ENCODE measurements at places on chromosomes 2 and 18. TPM values are rescaled to one million over a fixed set of nuclear protein-coding genes. Genes with fewer than 3 reads are reported as not detected.
A peak's percentile ranks its signal among the peaks of the same experiment; 100 is the strongest.

GRCh38 chr2:47218066-47218581 lies 63.0 kb upstream of the STPG4 start:
- no peak for DNase-seq

- DNase-seq: peak; percentile 56
These were observed 120.8 kb upstream of the STK17B start for GRCh38 chr2:196291873-196292800.

DNA sequence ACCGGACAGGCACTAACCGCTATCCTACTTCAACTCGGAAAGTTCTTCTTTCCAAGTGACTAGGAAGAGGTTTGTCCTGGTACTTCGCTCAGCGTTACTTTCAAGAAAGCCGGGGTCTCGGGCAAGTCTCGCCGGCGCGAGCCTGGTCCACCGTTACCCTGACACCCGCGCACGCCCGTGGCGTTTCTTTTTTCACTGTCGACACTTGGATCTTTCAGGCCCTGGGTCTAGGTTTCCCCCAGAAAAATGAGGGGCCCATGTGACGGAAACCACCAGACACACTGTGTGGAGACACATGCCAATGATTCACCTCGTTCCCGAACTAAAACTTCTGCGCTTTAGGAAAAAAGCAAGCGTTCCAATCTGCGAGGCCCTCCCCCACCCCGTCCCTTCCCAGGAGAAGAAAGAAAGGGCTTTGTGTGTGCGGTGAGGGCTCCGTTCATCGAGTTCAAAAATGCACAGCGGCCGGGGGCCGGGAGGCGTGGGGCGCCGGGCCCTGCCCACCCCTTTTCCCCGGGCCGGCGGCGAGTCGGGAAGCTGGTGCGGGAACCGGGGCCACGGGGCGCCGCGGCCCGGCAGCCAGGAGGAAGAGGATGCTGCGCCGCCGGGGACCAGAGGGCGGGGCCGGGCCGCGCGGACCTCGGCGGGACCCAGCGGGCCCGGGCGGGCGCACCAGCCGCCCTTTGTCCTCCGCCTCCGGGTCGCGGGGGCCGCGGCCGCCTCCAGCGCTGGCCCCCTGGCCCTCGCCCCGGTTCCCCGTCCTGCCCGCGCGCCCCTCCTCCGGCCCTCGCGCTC lies 2.6 kb downstream of the ZNF521 start:
- DNase-seq: no peak

DNA sequence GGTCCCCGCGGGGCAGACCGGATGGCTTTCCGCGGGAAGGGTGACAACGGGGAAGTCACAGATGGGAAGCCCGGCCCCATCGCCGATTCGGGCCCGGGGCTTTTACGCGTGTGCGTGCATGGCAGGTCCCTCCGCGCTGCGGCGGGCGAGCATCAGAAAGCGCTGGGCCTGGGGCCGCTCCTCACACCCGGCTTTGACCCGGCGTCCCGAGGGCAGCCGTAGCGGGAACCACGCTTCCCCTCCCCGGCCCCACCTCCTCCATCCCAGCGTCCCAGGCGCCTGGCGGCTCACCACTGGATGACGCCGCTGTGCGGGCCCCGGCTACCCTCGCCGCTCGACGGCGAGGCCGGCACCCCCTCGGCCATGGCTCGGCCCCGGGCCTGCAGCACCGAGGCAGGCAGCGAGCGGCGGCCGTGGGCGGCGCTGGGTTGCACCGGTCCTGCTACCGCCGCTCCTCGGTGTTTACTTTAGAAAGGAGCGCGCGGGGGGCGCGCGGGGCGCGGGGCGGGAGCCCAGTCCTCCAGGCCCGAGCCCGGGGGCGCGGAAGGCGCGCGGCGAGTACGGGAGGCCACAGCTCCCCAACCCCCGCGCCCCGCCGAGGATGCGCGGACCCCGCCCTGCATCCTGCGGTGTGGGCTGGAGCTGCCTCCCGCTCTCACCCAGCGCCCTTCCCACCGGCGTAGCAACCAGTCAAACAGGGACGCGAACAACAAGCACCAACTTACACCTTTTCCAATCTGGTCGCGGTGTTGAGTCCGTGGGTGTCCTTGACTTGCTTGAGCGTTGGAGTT lies 806 bp downstream of the RFX8 start:
- DNase-seq: no peak

- DNase-seq: no peak
These were observed 280.9 kb upstream of the SIX2 start for GRCh38 chr2:45289997-45290709.

DNA sequence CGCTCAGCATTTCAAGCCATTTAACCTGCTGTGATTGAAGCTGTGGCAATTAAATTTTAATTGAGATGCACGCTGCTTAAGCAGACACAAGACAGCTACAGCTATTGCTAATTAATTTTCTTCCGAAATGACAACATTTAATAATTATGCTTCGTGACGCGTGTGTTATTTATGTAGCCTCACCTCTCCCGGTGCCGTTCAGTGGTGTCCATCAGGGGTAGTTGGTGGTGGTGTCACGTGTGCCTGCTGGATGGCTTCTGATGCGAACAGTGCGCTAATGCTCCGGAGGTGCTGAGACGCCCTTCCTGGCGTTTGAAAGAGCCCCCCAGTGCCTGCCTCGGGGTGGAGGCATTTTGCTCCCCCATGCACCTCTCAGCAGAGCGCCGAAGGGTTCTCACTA lies 39.5 kb downstream of the GLI2 start:
- no peak for DNase-seq

DNA sequence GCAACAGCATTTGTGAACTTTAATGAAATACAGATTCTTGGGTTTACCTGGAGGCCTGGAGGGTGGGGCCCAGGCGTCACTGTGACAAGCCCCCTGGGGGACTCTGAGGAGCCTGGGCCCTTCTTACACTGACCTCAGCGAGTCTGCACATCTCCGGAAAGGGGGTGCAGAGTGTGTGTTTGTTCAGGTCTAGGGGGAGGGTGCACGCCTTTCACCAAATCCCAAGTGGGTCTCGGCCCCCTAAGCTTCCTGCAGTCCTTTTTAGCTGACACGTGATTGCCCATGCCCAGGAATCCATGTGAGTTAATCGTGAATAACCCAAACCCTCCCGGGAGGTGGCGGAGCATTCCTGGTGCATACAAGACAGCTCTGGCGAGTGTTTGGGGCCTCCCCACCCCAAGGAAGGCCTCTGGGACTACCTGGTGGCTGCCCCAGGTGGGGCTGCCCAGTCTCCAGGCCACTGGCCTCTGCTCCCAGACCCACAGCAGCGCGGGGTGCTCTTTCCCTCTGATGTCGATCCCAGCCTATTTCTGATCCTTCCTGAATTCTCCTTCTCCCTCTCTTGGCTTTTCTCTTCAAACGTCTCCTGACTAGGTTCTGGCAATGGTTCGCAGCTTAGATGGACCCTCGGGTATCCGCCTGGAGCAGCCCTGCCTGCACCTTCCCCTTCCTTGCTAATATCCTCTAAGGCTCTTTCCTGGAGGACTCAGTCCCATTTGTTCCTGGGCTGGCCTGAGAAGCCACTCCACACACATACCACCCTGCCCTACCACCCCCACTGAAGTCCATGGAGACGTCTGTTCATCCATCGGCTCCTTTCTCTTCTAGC lies 10.0 kb downstream of the NGEF start:
- no peak for DNase-seq

GRCh38 chr2:110114831-110115255 lies 779 bp downstream of the MALL start:
- no peak for DNase-seq

DNA sequence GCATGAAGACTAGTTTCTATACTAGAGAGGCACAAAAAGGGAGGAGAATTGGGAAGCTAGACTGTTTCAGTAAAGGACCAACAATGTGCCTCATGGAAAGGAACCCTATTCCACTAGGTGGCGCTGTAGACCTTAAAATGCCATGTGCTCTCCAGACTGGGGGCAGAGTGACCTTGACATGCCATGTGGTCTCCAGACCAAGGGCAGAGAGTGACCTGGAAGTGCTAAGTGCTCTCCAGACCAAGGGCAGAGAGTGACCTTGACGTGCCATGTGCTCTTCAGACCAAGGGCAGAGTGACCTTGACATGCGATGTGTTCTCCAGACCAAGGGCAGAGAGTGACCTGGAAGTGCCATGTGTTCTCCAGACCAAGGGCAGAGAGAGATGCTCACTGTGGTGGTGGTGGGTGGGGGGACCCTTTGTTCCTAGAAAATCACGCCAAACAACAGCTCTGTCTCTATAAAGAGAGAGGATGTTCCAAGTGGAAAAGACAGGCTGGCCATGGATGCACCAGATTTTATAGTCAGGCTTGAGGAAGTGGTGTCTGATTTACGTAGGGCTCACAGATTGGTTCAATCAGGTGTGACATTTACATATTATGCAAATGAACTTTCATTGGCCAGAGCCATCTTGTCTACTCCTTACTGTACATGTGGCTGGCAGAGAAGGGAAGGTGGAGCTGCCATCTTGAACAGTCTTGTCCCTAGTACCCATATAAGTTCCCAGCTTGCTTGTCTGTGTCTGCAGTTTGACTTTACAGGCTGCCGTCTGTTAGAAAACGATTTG lies 344.0 kb upstream of the DDX18 start:
- no peak for DNase-seq

DNA sequence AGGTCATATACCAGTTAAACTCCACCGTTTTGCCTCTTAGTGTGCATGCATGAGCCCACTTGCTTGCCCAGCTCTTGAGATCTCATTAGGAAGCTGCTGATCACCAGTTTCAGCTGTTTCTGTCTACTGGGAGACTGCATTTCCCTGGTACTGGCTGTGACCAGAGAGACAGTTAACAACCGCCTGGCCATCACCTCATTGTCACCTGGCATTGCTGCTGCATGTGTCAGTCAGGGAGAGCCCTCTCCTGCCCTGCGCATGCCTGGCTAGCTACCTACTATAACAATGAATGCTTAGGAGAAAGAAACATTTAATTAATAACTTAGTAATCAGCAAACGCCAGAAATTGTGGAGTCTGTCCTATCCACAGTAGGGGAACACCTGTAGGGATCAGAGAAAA lies 265.8 kb upstream of the CYRIA start:
- no peak for DNase-seq

GRCh38 chr2:168528469-168528868 lies 72.4 kb downstream of the CERS6 start:
- DNase-seq: no peak

DNA sequence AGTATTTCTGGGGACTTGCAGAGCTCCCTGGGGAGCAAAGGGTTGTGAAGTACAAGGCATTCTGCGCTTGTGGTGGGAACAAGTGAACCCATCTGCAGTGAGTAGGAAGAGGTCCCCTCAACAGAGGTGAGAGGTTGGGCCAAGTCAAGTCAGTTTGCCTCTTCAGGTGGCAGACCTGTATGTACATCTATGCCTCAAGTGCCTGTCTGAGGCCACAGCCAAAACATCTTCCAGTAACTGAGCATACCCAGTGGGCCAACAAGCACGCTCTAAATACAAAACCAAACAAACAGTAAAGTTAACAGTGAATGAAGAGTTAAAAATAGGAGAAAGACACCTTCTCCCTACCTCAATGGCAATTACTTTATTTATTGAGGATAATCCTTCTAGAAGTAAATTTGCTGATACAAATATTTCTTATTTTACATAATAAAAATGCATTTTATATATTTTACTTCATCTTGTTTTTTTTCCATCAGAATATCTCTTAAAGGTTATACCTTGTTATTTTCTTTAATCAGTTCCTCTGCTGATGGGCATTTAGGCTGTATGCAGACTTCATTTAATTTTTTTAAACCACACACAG lies 2.5 kb downstream of the GYPC start:
- DNase-seq: no peak

DNA sequence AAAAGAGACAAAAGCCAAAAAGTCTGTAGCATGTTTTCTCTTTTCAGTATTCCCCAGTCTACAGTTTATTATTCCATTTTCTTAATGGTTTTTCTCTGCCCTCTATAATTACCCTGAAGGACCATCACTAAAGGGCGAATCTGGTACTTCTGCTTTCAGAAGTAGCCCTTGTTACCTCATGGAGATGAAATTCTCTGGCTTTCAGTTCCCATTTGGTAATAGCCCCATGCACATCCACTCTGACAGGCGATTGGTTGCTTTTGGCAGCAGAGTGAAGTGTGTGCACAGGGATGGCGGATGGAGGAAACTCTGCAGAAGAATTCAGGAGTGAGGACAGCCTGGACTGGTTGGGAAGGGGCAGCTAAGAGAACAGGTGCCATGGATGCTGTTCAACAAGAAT lies 66.3 kb upstream of the NABP1 start:
- no peak for DNase-seq

GRCh38 chr2:50743471-50743870 lies 288.5 kb downstream of the NRXN1 start:
- DNase-seq: no peak

DNA sequence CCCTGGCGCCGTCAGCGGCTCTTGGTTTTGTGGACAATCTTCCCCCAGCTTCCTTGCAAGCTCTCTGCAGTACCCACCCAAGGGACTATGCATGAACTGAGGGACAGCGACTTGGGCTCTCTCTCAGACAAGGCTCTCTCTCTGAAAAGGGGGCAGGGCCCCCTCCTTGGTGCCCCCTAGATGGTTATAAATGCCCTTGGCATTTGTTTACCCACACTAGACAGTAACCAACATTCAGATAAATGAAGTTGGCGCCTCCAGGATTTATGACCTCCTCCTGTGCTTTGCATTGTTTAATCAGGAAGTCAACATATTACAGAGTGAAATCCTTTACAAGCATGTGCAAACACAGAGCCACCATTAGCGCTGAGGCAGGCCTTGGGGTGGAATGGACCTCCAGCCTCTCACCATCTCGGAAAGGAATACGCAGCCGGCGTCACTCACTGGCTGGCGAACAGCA lies 547.4 kb upstream of the ID2 start:
- DNase-seq: no peak

DNA sequence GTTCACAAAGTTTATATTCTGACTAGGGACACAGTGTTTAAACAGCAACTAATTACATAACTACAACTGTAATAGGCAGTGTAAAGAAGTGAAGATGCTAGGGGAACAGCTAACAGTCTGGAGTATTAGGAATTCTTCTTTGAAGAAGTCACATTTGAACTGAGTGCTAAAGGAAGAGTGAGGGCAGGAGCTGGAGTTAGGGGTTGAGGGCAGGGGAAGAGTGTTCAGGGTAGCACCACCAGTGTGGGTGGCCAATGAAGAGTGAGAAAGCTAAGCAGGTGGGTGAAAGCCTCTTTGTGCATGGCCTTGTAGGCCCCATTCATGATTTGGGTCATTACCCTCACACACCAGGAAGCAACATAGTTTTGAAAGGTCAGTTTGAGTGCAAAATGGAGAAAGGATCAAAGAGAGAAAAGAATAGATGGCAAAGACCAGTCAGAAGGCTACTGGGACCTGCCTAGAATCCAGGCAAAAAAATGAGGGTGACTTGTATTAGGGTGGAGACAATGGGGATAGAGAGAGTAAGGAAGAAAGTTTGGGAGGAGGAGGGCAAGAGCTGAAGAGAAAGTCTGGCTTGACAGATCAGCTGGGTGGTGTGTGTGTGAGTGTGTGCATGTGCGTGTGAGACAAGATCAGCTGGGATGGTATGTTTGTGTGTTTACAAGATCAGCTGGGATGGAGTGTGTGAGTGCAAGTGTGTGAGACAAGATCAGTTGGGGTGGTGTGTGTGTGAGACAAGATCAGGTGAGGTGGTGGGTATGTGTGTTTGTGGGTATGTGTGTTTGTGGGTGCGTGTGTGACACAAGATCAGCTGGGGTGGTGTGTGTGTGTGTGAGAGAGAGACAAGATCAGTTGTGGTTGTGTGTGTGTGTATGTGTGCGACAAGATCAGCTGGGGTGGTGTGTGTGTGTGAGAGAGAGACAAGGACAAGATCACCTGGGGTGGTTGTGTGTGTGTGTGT lies 43.6 kb upstream of the AGPS start:
- no peak for DNase-seq

The MOCOS gene
- total RNA-seq: 5.7 TPM

The RGPD5 gene
- 7.7 TPM for total RNA-seq

The MYOM1 gene
- 0.12 TPM for total RNA-seq

The PROKR1 gene
- total RNA-seq: 0.14 TPM
